Activated CD4-positive, CD25-positive, alpha-beta regulatory T cell treated with anti-CD3 and anti-CD28 coated beads, Interleukin-2, amount 50 U/mL, for 16 hours (primary cell): ENCODE measurements at places on chromosomes 1 and 21.

DNA sequence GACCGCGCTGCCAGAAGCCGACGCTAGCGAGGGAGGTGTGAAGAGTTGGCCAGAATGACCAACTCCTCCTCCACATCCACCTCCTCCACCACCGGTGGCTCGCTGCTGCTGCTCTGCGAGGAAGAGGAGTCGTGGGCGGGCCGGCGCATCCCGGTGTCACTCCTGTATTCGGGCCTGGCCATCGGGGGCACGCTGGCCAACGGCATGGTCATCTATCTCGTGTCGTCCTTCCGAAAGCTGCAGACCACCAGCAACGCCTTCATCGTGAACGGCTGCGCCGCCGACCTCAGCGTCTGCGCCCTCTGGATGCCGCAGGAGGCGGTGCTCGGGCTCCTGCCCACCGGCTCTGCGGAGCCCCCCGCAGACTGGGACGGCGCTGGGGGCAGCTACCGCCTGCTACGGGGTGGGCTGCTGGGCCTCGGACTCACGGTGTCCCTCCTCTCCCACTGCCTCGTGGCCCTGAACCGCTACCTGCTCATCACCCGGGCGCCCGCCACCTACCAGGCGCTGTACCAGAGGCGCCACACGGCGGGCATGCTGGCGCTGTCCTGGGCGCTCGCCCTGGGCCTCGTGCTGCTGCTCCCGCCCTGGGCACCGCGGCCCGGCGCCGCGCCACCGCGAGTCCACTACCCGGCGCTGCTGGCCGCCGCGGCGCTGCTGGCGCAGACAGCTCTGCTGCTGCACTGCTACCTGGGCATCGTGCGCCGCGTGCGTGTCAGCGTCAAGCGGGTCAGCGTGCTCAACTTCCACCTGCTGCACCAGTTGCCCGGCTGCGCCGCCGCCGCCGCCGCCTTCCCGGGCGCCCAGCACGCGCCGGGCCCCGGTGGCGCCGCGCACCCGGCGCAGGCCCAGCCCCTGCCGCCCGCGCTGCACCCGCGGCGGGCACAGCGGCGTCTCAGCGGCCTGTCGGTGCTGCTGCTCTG is 1.2 kb downstream of the GPR88 start:
- no peak for DNase-seq

GRCh38 chr1:38009841-38010180 is 2.7 kb upstream of the UTP11 start:
- no peak for DNase-seq

GRCh38 chr1:6198646-6199297 is 623 bp downstream of the RPL22 start:
- no peak for DNase-seq

GRCh38 chr1:205985330-205986005 is 17.7 kb downstream of the RAB7B start:
- DNase-seq = no peak

- no peak for DNase-seq
Observed at GRCh38 chr21:38352536-38353219, 95.9 kb downstream of the KCNJ15 start.

DNA sequence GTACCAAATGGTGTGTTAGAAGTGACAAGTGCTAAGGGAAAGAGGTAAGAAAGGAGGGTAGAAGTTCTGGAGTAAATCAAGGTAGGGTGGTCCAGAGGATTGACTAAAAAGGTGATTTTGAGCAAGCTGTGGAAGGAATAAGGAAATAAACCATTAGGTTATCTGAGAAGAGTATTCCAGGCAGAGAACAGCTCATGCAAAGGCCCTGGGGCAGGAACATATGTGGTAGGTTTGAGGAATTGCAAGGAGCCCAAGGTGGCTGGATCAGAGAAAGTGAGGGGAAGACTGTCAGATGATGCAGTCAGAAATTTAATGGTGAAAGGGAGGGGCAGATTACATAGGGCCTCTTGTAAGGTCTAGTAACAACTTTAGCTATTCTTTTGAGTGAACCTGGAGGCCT is 302.6 kb downstream of the PBX1 start:
- no peak for DNase-seq

DNA sequence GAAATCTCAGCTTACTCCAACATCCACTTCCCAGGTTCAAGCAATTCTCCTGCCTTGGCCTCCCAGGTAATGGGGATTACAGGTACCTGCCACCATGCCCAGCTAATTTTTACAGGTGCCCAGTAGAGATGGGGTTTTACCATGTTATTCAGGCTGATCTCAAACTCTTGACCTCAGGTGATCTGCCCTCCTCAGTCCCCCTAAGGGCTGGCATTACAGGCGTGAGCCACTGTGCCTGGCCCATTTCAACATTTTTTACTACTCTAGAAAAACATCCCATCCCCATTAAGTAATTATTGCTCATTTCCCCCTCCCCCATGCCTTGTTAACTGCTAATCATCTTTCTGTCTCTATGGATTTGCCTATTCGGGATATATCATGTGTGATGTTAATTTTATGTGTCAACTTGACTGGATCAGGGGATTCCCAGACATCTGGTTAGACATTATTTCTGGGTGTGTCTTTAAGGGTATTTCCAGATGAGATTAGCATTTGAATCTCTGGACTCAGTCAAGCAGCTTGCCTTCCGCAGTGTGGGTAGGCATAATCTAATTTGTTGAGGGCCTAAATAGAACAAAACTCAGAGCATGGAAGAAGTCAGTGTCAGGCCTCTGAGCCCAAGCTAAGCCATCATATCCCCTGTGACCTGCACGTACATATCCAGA is 33.0 kb upstream of the ZBTB8B start:
- DNase-seq = no peak

DNA sequence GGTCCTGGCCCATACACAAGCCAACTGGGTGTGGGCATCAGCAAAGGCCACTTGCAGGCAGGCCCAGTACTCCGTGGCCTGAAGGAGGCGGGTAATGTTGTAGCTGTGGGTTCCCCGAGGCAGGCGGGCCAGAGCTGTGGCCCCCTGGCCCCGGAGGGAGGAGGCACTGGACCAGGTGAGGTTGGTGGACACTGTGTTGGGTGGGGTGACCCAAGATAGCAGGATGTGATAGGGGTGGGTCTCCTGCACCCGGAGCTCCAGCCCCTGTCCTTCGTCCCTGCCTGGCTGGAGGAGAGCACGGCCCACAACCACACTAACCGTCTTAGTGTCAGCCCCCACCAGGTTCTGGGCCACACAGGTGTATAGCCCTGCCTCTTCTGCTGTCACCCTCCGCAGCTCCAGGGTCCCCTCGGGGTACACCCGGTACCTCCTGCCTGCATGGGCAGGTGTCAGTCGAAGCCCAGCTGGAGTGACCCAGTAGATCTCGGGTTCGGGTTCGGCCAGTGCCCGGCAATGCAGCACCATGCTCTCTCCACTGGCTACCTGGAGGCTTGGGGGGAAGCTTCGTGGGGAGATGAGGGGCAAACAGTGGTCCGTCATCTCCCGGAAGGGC is 67.3 kb downstream of the LRRN2 start:
- no peak for DNase-seq

GRCh38 chr1:52920791-52921291 is 699 bp downstream of the ECHDC2 start:
- DNase-seq = no peak

- no peak for DNase-seq
Observed at GRCh38 chr1:26602378-26602959, 72.9 kb downstream of the RPS6KA1 start.

DNA sequence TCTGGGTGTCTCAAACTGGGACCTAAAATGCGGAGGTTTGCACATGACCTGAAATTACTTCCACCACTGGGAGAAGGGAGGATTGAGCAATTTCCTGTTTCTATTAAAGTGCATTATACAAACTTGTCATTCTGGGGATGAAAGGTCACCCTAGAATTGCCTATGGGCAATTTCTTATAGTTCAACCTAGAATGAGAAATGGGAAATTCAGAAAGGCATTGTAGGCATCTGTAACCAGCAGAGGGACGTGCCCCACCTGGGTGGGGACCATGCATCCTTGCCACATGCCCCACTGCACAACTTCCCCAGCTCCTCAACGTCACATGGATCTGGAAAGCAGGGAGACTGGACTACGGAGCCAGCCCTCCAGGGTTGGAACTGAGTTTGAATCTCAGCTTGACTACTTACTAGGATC is 47.0 kb downstream of the MRPL39 start:
- no peak for DNase-seq

GRCh38 chr1:83318366-83318765 is 680.6 kb downstream of the TTLL7 start:
- no peak for DNase-seq

- no peak for DNase-seq
Observed at GRCh38 chr1:25519624-25520023, 23.8 kb upstream of the LDLRAP1 start.

DNA sequence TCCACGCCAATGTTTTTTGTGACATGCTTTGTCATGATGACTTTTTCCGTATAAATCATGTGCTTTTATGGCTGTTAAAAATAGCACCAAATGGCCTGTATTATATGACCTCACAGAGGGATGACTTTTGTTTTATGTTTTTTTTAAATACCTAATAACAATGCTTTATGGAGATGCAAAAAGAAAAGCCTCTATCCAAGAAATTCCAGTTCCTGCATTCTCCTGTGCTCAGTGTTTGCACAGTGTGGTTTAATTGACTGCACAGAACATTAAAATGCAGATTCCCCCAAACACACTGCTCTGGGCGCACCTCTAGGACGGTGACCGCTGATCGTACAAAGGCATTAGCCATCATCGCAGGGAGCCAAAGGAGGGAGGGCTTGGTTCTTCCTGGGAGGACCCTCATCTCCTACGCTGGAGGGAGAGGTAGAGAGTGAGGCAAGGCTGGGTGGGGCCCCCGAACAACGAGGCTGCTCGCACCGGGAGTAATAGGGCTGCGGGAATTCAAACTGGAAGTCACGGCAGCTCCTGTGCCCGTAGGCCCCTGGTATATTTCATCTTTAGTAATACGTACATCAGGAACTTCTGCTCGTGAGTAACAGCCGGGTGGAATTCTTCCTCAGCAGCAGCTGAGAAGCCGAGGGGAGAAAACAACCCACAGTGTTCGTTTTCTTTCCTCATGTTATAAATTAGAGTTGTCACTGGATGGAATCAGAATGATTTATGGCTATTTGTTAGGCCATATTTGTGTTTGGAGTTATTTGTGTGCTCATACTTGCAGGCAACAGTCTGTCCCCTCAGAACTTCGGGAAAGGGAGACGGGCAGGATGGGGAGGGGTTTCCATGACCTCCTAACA is 465.6 kb downstream of the CAMTA1 start:
- DNase-seq = no peak

GRCh38 chr21:43315244-43316137 is 111.4 kb downstream of the SIK1 start:
- no peak for DNase-seq
